Ureter (tissue), 1 donor: ENCODE measurements at places on chromosomes 1 and 21.
A peak's percentile ranks its signal among the peaks of the same experiment; 100 is the strongest.

DNA sequence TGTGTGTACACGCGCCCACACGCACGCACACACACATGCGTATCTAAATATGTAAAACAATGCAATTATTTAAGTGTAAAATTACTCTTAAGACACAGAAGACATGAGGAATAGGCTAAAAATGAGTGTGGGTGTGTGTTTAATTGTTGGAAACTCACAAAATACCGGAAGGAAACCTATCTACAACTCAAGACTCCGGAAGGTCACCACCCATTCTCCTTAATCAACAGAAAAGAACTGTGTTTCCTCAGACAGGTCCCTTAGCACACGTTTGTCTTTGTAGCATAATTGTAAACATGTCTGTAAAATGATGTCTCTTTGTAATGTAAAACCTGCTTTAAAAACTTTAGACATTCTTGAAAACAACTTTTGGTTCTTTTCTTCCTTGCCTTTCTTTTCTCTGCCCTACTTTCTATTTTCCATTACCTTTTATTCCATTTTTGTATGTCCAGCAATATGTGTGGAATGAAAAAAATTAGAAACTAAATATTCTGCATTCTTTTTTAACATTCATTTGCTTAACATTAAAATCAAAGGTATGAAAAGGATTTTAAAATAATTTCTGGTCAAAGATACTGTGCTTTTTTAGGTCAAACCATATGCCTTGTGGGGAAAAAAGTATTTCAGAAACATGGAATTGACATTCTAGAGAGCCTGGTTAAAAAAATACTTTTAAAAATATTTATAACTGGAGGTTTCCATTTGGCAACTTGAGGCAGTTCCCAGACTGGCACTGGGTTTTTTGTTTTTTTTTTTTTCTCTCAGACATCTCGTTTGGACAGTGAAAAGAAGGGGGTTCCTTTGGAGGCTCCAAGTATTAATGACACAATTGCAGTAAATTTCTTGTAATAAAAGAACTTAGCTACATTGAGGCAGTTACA is 46.2 kb downstream of the ATP5PF start:
- DNase-seq = no peak

GRCh38 chr1:41331546-41331917 is 29.7 kb upstream of the FOXO6 start:
- DNase-seq = peak; percentile 18

- DNase-seq = no peak
These were observed 37.2 kb downstream of the KANK4 start for GRCh38 chr1:62281922-62282555.

DNA sequence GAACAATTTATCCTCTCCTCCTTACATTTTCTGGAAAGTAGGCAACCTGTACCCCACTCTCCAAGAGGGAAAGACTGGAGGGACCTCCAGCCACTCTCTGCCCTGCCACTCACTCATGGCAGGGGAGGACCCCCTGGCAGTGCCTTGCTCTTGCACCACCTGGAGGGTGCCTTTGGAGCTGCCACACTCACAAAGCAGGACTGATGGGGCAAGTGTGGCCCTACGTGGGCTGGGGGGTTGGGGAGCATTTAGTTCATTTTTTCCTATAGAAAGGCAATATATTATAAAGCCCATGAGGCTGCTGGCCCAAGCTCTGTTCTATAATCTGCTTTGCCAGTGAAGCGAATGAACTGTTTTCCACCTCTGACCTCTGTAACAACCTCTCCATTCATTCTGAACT is 50.3 kb downstream of the GPR161 start:
- DNase-seq = no peak

DNA sequence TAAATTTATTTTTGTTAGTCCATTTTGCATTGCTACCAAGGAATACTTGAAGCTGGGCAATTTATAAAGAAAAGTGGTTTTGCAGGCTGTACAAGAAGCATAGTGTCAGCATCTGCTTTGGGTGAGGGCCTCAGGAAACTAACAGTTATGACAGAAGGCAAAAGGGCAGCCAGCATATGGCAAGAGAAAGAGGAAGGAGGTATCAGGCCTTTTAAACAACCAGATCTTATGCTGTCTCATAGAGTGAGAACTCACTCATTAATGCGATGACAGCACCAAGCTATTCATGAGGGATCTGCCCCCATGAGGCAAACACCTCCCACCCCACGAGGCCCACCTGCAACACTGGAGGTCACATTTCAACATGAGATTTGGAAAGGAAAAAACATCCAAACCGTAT is 898.4 kb downstream of the KCNT2 start:
- DNase-seq = no peak

DNA sequence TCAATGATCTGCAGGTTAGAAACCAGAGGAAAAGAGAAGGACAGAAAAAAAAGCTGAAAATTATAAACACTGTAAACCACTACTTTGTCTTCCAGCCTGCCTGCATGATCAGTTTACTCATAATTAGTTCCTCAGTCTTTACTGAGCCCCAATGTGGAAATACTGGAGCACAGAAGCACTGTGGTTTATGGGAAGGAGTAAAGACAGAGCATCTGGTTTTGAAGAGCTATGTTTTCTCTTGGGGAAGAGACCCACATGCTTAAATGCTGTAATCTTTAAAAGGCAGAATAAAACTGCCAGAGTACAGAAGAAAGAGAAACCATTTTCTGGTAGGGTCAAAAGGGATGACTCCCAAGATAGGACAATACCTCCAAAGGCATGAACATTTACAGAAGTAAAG is 159.0 kb upstream of the ZNHIT6 start:
- DNase-seq = no peak
